ENCODE measurements at places on chromosomes 7 and 10. TPM values are rescaled to one million over a fixed set of nuclear protein-coding genes. Genes with fewer than 3 reads are reported as not detected.

DNA sequence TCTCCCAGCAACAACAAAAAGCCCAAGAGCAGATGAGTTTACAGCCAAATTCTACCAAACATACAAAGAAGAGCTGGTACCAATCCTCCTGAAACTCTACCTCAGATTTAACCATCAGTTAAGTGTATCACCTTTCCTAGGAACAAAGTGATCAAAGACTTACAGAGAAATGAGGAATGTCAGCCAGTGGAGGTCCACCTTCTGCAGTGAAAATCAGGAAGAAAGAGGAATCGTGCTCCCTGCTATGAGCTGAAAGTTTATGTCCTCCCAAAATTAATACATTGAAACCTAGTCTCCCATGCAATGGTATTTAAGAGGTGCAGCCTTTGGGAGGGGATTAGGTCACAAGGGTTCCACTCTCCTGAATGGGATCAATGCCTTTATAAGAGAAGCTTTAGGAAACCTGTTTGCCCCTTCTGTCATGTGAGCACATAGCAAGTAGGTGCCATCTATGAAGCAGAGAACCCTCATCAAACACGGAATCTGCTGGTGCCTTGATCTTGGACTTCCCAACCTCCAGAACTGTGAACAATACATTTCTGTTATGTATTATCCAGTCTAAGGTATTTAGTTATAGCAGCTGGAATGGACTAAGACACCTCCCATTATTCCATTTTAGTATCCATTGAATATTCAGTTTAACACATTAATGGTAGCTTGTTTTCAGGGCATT, 139.0 kb upstream of the FZD8 start:
- DNase-seq: no peak

- no peak for DNase-seq
Observed at GRCh38 chr10:29332061-29332760, 43.3 kb downstream of the LYZL1 start.

DNA sequence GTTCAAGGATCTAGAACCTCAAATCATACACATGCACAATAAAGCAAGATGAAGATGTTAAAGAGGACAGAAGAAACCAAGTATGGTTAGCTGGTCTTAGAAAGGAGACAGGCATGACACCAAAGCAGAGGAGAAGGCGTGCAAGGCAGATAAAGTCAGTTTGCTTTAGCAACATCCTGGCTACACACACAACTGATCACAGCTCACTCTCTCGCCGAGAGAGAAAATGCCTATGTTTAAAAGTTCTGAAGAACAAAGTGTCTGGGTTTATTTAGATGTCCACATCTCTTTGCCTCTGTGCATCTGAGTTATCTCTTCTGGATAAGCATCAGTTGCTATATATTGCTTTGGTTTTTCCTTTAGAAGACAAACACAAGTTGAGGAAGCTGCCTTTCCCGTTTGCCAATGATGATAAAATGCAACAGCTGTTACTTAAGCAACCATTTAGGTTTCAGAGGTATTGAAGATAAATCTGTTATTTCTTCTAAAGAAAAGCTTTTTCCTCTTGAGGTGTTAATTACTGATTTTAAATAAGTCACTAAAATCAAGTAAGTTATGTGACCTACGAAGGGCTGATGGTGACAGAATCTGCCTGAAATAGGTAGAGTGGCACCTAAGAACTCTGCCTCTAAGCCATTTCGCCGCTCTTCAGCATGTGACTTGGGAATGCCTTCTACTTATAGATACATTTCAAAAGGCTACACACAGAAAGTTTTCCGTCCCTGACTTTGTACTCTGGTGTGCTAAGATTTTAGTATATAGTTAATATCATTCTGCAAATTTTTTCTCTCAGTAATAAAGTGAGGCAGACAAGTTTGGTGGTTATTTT, 146.2 kb upstream of the ASAH2 start:
- no peak for DNase-seq

DNA sequence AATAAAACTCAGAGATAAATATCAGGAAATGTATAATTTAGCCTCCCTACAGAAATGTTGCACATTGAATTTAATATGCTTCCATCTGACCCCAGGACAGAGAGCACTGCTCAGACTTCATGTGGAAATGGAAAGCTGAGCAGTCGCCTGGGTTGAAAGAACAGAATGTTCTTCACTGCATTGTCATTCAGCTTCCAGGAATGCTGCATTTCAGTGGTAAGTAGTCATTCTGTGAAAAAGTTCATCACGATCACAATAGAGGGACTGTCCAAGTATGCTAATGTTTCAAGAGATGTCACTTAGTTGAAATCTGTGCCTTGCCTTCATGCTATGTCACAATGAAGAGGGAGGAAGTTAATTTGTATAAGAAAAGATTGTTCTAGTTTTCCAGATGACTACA, 147.3 kb downstream of the NRCAM start:
- no peak for DNase-seq

GRCh38 chr7:1030444-1031070, 13.8 kb upstream of the GPR146 start:
- DNase-seq: no peak

DNA sequence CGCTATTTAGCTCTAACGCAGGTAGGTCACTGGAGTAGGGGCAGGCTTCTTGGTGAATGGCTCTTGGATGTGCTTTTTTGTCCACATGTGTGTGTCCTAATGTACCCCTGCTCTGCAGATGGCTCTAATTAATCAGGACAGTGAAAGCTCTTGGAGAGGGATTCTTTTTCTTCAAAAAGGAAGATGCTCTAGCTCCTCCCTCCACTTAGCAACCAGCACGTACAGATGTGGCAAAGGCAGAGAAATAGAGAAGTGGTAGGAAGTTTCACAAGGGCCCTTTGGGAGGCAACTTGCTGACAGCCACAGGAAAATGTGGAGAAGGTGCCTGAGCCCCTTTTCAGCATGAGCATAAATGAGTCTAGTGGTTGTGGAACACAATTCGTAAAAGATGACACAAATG, 221.7 kb downstream of the PLXNA4 start:
- no peak for DNase-seq

- DNase-seq: no peak
Observed at GRCh38 chr7:11817111-11817740, 14.8 kb downstream of the THSD7A start.

DNA sequence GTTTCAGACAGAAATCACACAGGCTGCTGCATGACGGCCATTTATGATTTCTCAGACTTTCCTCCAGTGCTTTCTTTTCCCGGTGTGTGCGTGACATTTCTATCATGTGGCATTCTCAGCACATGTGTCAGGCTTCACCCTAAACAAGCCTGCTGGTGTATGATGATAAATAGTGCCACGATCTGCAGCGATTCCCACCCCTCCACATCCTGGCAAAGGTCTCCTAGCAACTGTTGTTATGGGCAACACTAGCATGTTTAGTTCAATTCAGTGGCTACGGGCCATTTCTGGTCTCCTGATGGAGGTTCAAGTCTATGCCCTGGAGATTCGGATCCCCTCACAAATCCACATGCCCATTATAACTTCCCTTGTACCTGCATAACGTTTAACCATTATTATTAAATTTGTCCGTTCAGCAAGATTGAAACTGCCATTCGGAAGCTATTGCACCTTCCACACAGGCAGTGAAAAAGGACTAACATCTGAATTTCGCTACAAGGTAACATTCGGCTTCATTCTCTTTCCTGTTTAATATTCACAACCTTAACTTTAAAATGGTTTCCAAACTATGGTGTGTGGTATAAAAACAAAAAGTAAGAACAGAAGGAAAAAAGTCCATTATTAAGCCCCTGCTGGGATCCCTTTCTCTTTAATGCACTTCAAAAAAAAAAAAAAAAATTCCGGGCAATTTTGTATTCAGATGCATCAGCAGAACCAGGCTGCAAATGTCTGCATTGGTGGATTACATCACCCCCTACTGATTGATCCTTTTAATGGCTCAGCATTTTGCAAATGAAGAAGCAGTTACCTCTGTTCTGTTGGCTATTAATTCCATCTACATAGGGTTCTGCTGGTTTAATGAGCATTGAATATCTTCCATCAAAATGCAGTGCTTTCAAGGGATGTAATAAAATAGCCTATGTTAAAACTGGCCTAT, 90.2 kb downstream of the FRMD4A start:
- DNase-seq: no peak

DNA sequence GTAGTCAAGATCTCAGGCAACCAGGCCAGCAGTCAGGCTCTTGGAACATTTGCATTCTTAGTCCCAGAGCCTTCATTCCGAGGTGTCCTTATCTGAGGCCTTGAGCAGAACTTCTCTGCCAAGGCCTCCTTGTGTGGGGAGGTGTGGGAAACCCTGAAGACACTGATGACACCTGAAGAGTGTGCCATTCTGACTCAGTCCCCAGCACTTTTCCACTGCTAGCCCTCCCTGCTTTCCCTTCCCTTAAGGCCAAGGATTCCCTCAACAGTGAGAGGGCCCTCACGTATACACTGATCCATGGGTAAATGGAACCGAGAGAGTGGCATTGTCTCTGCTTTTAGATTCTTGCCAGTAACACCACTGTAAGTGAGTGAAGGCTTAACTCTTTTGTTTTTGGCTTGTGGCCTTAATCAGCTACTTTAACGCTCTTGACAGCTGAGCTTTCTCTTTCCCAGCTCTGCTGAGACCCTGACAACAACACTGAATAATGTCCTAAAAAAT, 30.3 kb downstream of the TRDMT1 start:
- no peak for DNase-seq

DNA sequence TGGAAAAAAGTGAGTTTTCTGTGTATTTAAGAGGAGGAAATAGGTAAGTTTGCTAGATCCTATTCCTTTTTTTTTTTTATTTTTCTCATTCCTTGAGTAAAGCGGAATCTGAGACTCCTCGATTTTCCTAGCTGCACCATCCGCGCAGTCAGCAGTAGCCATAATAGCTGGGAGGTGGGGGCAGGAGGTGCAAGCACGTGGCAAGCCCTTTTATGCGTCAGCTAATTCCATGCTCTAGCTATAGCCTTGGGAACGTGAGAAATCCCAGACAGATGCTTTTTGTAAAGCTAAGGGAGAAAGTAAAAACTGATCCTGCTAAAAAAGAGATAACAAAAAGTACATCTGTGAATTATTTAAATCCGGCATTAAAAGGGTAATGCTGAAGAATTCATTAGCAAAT, 33.2 kb upstream of the TPK1 start:
- DNase-seq: no peak

DNA sequence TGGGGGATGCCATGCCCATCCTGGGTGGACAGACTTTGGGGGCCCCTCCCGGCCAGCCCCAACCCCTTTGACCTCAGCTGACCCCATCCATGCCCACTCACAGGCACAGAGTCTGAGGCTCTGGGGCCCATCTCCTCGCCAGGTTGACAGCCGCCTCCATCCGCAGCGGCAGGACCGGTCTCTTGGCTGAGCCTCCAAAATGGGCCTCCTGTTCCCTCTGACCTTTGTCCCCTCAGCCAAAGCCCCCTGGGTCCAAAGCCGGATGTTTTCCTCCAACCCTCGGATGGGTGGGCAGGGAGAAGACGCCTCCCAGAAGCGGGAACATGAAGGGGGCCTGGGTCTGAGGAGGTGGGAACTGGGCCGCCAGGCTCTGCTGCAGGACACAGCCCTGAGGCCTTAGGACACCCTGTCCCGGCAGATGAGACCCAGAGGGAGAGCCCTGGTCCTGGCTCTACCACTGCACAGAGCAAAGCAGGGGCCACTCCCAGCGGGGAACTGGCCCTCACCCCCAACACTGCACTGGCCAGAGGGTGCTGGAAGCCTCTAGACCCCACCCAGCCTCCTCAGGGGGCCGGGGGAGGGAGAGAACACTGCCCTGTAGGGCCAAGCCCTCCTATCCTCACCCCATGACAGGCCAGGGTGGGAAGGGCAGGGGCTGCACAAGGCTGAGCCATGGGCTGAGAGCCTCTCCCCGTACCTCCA, 12.6 kb downstream of the PDGFA start:
- DNase-seq: peak; percentile 7

DNA sequence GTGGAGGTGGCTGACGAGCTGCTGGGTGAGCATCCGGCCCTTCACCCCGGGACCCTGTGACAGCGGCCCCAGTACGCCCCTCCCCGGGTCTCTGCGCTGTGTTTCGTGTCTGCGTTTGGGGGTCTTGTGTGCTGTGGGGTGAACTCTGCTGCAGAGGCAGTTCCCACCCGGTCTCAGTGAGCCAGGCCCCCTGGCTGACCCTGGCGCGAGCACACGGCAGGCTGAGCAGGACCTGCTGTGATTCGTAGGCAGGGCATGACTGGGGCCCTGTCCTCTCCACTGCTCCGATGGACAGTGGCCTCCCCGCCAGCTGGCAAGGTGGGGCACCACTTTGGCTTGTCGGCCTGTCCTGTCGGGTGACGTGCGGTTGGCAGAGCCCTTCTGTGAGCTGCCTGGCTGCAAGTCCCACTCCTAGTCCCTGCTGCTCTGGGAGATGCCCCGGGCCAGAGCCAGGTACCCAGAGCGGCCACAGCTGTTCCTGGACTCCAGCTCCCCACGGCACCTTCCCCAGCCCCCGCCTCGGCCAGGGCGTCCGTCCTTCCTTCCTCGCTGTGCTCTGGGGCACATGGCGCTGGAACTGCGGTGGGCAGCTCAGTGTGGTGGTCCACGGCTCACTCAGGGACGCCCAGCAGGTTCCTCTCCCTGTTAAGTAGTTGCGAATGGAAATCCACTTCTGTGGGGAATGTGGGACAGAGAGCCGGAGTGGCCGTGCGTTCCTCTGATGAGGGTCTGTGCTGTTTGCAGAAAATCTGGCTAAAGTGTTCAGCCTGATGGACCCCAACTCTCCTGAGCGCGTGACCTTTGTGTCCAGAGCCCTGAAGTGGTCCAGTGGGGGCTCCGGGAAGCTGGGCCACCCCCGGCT, 10.5 kb downstream of the GET4 start:
- DNase-seq: peak; percentile 85

DNA sequence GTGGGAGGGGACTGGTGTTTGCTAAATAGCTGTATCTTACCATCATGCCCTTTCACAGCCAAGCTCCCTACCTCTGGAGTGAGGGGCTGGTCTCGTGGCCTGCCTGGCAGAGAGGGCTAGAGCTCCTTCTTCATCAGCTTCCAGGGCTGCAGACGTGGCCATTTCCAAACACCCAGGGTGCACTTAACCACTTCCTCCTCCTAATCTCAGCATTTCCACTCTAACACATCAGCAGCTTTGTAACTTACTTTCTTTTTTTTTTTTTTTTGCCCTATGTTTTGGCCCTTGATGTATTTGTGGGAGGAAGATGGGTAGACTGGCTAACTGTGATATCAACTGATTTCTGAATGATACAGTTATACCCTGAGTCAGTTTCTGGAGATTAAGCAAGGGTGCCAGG, 27.4 kb downstream of the LRRC4 start:
- DNase-seq: no peak

Gene ADD3
- total RNA-seq: 113 TPM

Gene PLEKHS1
- total RNA-seq: not detected

Gene MKLN1
- 42.2 TPM for total RNA-seq

Gene CD36
- total RNA-seq: 1,018 TPM

Gene CHN2
- total RNA-seq: 36.1 TPM

Gene VWC2
- 7.9 TPM for total RNA-seq

Gene CADPS2
- total RNA-seq: 11.9 TPM
